ENCODE measurements at places on chromosomes 1 and 21.
A peak's percentile ranks its signal among the peaks of the same experiment; 100 is the strongest.

DNA sequence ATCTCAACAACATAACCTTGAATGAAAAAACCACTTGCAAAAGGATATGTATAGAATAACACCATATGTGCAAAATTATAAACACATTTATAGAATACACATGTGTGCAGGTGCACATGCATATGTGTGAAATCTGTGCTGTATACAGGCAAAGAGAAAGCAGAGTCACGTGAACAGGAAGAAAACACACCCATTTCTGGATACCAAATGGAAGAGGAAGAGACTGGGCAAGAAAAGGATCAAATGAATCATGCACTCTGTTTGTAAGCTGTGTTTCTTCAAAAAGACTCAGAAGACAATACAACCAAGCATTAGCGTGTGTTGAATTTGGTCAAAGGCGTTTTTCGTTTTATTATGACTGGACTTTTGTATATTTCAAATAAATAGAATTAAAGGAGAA, 111.3 kb upstream of the ERG start:
- DNase-seq: no peak

DNA sequence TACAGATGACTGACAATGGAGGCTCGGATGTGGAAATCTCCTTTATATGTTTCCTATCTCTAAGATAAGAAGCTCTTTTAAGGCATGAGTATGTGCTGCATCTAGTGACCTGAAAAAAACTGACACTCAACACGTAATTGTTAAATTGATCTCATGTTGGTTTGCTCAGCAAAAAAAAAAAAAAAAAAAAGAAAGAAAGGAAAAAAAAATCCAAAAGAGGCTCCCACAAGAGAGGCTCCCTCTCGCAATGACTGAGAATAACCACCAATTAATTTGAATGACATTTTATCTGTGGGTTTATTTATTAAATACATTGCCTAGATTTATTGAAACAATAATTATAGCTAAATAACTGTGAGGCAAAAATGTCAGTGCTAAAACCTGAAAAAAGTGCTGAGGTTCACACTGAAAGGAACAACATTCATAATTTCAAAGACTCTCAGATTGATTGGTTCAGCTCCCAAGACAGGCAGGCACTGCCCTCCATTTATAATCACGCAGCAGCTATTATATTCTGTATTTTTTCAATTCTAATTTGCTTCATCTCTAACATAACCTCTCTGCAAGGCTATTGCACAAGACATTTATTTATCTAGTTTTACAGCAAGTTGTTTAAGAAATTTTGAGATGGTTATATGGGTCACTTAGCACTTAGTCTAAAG, 184.5 kb upstream of the TMPRSS15 start:
- DNase-seq: no peak

DNA sequence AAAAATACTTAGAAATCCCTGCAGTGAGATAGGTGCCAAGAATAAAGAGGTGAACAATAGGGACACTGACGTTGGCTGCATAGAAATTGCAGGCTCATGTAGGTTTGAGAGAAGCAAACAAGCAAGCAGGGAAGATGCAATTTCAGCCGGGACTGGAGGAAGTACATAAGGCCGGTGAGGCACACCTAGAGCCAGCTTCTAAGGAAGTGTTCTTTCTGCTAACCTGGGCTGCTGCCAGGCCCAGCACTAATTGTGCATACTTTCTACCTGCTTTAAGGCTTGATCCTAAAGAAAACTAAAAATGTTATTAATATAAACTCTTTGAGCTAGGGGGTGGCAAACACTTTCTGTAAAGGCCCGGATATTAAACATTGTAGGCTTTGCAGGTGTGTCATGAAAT, 71.0 kb downstream of the LMO4 start:
- DNase-seq: no peak

DNA sequence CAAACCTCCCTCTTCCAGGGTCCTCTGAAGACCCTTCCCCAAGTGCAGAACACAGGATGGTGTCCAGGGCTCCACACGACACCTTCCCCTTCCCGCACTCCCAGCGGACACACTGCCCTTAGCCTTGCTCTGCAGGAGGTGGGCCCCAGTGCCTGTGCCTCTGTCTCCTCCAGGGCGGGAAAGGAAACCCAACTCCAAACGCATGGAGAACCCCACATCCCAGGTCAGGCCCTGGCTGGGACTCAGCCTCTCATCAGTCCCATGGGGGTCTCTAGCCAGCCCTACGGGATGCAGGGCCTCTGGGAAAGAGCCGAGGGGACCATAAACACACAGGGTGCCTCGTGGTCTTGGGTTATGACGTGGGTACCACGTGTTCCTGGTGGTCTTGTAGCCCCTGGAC, 5.6 kb upstream of the SMYD3 start:
- no peak for DNase-seq

GRCh38 chr1:244144053-244144452, 93.0 kb downstream of the ZBTB18 start:
- no peak for DNase-seq

- no peak for DNase-seq
These were observed 86.5 kb downstream of the LACTBL1 start for GRCh38 chr1:22886211-22886610.

DNA sequence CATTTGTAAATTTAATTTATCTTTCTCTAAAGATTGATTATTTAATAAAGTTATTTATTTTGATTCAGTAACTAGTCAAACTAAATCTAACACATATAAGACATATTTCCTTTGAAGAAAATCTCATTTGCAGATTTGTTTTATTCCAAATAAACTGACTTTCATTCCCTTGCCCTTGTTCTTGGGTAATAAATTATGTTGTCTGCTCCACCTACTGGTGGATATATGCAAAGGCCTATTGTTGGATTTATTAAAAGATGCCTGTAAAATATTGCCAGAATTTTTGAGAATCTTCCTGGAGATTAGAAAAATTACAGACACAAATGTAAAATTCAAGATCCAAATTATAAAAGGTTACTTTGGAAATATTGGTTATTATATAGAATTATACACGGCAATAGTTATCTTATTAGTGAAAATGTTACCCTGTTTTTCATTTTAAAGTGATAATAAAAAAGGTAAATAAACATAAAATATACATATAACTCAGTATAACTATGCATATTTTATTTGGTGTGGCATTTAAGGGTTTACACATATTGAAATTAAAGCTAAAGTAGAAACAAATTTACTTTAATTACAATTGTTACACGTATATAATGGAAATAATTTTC, 116.1 kb downstream of the SPATA17 start:
- peak; percentile 45 for DNase-seq

DNA sequence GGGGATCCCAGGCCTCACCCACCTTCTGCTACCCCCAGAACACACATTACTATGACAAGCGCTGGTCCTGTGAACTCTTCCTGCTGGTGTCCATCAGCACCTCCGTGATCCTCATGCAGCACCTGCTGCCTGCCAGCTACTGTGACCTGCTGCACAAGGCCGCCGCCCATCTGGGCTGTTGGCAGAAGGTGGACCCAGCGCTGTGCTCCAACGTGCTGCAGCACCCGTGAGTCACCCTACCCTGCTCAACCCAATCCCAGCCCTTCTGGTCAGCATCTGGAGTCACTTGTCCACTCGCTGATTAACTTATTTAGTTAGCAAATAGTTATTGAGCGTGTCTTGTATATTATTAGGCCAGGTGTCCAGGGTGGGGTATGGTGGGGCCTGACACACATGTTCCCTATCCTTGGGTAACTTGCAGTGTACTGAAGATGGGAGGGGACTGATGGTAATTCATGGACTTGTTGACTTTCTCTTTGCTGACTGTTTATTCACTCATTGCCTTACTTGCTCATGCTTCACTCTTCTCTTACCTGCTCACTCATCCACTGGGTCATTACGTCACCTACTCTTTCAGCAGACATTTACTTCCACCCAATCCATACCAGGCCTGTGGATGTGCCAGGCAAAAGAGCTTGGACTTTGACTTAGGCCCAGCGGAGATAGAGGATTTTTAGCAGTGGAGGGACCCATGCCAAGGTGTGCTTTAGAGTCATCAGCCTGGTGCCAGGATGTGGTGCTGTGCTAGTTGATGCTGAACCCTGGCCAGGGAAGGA, 12.9 kb upstream of the KPNA6 start:
- DNase-seq: no peak

GRCh38 chr1:158830904-158831507, at the start of gene MNDA:
Gene MNDA, plus strand, starts transcription at chr1:158831351. Its CDS starts 10,803 bp downstream, at chr1:158842154.
- peak; percentile 82 for DNase-seq

- DNase-seq: peak; percentile 90
These were observed 6.0 kb upstream of the SHISA4 start for GRCh38 chr1:201882665-201883132.

DNA sequence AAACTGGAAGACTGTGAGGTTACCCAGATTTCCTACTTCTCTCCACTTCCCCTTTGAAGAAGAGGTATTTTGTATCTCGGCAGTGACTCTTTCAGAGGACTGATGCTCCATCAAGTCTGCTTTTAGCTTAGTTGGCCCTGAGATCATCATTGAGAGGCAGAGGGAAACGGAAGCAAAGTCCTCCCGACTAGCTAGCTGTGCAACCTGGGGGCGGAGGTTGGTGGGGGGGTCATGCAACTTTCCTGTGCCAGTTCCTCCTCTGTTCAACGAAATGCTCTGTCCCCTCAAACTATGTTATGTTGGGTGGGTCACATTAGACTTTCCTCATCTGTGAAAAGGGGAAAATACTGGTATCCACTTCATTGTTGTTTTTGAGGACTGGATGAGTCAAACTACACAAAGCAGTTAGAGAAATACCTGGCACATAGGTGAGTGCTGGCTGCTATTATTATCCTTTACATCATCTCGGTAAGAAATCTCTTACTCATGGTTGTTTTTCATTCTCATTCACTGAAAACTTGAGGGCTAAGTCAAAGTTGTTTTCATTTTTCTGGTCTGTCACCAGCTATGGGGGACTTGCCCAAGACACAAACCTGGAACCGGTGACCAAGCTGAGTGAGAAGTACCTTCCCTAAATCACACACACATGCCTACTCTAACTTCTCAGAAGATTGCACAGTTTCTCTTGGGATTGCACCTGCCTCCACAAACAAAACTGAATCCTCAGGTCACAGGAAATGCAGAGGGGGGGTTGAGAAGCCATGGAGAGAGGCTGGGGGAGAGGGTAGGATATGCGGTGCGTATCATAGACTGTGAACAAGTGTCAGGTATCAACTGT, 83.3 kb downstream of the ABCA4 start:
- DNase-seq: no peak

DNA sequence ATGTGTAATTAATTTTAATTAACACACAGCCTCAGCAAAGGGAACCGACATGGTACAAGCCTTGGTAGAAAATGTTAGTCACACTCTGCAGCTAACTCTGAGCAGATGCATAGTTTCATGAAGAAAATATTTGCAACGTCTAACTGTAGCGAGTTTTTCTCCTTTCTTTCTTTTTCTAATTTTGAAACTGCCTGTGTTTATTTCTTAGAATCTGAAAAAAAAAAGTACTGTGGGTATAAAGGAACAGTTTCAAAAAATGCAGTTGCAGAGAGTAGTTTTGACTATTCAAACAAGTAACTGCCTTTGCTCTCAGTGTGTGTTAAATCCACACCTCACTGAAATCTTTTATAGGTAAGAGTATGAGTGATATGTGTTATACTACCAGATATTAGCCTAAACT, 149.9 kb upstream of the C1orf105 start:
- no peak for DNase-seq

GRCh38 chr21:42575111-42575510, 61.5 kb downstream of the SLC37A1 start:
- no peak for DNase-seq

GRCh38 chr1:246170574-246171261, 336.4 kb downstream of the SMYD3 start:
- no peak for DNase-seq

GRCh38 chr1:27503844-27504587, 14.0 kb upstream of the WASF2 start:
- DNase-seq: no peak

GRCh38 chr1:179168536-179168935, 60.9 kb downstream of the ABL2 start:
- no peak for DNase-seq

DNA sequence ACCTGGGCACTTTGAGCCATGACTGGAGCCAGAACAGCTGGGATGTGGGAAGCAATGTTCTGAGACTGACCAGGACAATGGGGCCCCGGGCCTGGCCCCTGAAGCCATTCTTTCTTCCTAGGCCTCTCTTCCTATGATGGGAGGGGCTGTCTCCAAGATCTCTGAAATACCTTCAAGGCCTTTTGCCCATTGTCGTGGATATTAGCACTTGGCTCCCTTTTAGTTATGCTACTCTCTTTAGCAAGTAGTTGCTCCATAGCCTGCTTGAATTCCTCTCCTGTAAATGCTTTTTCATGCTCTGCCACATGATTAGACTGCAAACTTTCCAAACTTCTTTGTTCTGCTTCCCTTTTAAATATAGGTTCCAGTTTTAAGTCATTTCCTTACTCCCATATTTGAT, 262.9 kb upstream of the CACYBP start:
- no peak for DNase-seq

DNA sequence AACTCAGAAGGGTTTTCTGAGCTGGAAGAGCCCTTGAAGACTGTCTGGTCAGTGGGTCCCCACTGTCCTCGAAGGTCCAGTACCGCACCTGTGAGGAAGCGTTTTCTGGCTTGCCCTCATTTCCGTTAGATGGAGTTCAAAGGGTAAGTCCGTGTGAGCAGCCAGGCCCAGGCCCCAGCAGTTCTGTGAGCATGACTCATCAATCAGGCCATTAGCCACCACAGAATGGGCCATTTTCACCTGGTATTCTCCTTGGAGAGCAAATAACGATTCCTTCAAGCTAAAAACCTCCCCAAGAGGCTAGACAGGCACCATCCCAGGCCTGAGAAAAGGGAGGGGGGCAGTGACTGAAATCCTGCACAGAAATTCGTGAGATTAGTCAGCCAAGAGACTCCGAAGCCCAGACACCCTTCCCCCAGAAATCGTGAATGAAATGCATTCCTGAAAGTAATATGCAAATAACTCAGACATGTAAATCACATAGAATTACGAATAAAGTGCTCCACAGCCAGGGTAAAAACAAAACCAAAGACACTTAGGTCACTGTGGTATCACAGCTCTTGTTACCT, 66.0 kb downstream of the BCAR3 start:
- no peak for DNase-seq

- peak; percentile 19 for DNase-seq
These were observed 157.1 kb upstream of the NRIP1 start for GRCh38 chr21:15221799-15222386.

DNA sequence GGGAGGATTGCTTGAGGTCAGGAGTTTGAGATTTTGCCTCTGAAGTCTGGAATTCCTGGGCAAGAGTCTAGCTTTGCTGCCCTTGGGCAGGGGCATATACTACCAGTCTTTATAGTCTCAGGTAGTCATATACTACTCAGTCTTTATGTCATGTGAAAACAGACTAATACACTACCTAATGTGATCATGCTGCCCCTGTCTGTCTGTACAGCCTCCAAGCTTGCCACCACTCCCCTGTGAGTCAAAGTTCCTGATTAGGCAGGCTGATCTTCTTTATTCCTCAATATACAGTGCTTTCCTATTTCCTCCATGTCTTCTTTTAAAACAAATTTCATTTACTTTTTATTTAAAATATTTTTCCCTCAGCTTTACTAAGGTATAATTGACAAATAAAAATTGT, 105.3 kb upstream of the BEND5 start:
- DNase-seq: no peak

DNA sequence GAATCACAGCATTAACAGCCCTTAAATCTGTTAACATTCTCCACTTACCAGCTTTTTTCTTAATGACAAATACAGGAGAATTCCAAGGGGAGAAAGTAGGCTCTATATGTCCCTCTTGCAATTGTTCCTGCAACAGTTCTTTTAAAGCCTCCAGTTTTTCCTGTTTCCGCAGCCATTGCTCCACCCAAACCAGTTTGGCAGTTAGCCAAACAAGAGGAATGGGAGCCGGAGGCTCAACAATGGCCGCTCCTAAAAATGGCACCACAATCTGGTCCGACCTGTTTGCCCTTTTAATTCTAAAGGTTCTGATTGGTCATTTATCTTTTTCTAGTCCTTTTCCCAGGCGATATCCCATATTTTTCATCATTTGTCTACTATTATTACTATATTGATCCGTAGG, 14.0 kb upstream of the L1TD1 start:
- DNase-seq: no peak
